ENCODE measurements at places on chromosomes 2 and 18.

GRCh38 chr2:213764849-213765248, 480.6 kb downstream of the SPAG16 start:
- DNase-seq = no peak

- no peak for DNase-seq
These were observed 95.3 kb downstream of the DCC start for GRCh38 chr18:52435301-52435700.

DNA sequence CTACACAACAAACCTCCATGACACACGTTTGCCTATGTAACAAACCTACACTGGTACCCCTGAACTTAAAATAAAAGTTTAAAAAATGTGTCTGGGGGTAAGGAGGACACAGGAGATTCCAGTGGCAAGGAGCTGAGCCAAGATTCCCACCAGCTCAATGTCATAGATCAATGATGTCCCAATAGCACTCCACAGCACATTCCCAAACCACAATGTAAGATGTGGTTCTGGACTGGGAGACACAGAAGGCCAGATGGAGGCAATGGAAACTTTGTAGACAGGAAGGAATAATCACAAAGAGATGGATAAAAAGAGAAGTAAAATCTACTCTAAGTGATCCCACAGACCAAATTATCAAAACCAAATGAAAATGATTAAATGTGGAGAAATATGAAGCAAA, 312.4 kb upstream of the SOX11 start:
- no peak for DNase-seq

DNA sequence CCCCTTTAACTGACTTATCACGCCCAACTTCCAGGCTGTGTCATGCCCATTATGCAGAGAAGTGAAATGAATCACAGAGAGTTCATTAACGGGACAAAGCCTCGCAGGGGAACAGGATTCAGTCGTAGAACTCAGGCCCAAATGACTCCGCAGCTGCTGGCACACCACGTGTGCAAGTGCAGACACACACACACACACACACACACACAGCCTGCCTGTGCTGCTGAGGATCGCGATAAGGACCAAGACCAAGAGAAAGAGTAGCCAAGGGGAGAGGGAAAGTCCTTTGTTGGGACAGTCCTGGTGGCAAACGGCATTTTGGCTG, 90.0 kb upstream of the TAF1B start:
- DNase-seq = no peak

DNA sequence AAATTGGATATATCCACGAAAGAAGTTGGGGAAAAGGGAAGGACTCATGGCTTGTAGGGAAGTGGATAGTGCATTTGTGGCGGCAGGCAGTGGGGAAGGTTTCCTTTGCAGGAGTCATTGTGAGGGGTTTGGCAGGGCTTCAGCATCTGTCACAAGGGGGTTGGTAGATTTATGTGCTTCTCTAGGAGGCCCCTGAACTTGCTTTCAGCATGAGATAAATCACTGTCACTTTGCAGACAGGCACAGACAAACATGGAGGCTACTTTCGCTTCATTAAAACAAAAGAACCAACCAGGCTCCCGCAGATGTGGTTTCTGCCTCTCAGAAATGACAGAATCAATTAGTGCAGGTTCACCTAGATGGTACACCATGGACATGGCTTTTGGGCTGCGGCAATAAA, 340.7 kb downstream of the TGIF1 start:
- no peak for DNase-seq

DNA sequence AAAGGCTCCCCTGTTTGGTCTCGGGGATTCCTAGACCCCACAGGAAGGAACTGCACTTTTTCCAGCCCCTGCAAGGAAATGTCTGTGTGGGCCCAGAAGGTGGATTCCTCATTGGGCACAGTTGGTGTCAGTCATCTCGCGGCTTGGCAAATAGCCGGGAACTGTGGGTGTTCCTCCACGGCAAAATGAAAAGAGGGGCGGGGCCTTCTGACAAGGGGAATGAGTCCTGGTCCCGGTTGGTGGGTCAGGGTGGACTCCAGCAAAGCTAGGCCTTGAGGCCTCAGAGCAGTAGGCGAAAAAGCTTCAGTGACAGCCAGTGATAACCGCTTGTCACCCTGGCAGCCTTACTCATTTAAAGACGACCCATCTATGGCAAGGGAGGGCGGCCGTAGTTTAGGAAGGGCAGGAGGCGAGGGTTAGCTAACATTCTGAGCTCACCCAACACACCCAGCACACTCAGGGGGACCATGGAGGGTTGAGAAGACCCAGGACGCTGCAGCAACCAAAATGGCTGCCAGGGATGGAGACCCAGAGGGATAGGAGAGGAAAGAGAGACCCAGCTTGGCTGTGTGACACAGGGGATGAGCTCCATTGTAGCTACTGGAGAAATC, 16.5 kb downstream of the SLC4A3 start:
- no peak for DNase-seq

GRCh38 chr18:35076135-35076924, 35.1 kb downstream of the MAPRE2 start:
- DNase-seq = no peak

GRCh38 chr18:51151568-51152511, 45.6 kb downstream of the MEX3C start:
- no peak for DNase-seq

- no peak for DNase-seq
These were observed 511.5 kb downstream of the NYAP2 start for GRCh38 chr2:225911019-225911418.

DNA sequence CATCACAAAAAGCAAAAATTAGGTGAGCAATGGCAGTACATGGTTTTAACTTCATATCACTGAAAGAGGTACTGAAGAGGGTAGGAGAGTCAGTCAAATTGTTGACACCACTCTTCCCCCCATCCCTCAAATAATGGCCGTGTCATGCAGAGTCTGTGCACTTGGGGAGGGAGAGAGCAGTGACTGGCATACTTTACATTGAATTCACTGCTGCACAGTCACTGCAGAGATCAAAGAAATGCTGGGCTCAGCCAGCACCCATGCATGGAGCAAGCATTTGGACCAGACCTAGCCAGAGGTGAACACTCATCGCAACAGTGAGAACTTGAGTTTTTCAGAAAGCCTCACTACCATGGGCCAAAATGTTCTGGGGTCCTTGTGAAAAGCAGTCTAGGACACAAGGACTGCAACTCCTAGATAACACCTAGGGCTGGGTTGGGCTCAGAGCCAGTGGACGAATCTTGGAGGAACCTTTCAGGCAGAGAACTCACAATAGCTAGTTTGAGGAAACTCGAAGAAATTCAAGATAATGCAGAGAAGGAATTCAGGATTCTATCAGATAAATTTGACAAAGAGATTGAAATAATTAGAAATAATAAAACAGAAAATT, 112.9 kb downstream of the NR4A2 start:
- DNase-seq = no peak

- DNase-seq = no peak
These were observed 86.9 kb downstream of the ACVR1 start for GRCh38 chr2:157789256-157789655.

DNA sequence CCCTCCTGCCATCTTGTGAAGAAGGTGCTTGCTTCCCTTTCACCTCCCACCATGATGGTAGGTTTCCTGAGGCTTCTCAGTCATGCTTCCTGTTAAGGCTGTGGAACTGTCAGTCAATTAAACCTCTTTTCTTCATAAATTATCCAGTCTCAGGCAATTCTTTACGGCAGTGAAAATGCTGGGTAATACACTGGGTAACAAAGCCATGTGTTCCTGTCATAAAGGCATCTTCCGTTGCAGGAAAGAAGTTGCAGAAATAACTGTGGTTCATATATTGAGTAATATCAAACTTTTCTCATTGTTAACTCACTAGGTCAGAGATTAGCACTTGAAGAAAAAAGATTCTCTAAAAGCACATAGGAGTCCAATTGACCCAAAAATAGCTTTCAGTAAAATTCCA, 163.9 kb upstream of the HNMT start:
- DNase-seq = no peak

DNA sequence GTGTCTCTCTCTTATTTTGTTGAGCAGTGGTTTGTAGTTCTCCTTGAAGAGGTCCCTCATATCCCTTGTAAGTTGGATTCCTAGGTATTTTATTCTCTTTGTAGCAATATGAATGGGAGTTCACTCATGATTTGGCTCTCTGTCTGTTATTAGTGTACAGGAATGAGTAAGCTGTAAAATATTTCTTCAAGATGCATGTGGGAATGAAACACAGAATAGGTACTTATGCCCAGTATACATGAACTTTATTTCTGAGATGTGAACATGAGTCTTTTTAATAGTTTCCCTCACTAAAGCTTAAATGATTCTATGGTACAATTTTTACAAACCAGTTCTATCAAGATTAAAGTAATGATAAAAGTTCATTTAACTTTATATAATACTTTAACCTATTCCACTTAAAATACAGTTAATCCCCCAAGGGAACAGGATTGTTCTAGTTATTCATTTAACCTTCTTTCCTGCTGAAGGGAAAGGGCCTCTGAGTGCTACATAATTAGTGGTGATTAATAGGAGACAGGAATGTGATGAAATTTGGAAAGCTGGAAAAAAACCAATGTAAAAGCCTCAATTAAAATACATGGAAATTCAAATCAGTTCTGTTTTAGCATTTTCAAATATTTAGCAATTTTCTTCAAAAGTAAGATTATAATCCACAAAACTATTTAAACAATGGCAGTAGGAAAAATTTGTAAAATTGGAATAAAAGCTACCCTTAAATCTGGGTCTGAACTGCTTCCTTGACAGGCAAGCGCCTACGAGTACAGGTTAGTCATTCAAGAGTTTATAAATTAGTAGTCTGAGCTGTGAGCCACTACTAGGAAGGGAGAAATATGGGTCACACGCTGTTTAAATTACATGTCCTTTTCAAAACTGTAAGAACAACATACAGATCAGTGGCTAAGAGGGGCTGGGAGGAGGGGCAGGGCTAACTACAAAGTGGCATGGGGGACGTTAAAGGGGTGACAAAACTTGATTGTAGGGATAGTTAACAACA, 28.9 kb downstream of the SPIRE1 start:
- DNase-seq = no peak

DNA sequence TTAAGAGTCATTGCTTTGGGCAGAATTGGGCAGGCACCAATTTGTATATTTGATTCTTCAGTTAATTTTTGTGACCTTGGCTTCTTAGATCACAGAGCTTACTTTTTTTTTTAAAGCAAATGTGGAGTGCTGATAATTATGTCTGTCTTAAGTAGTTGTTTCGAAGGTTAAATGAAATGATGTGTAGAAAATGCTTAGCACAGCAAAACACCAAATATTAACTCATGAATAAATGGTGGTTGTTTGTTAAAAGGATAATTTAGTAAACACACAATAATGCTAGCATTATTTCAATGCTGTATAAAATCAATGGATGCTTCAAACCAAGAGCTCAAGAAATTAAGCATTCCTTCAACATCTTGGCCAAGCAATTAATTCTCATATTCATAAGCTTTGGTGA, 143.4 kb downstream of the LPIN1 start:
- no peak for DNase-seq

DNA sequence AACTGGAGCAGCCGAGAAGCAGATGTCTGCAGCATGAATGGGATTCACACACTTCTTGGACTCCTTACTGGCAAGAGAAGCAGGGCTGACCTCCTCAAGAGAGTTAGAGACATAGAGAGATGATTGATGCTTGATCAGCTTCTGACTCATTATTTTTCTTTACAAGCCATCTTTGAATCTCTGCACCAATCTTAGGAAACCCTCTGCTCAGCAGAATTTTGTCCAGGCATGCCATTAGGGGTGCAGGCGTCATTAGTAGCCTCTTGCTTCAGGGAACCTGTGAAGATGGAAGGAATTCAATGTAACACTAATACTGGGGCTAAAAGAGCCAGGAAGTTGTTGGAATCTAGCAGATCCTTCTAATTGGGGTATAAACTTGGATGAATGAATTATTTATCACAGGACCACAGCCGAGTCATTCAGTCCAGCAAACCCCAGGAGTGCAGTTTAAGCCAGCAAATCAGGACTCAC, 151.8 kb downstream of the MGAT5 start:
- no peak for DNase-seq

DNA sequence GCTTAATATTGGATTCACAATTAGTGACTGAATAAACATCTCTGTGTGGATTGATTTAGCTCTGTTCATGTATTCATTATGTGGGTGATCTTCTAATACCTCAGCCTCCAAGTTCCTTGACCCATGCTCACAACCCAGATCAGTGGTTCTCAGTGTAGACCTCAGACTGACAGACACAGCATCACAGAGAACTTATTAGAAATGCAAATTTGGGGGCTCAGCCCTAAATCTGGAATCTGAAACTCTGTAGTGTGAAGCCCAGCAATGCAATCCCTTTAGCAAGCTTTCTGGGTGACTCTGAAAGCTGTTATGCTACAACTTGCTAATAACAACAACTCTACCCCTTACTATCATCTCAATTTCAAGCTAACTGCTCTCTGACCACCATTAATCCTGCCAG, 273.1 kb upstream of the FANCL start:
- DNase-seq = no peak

DNA sequence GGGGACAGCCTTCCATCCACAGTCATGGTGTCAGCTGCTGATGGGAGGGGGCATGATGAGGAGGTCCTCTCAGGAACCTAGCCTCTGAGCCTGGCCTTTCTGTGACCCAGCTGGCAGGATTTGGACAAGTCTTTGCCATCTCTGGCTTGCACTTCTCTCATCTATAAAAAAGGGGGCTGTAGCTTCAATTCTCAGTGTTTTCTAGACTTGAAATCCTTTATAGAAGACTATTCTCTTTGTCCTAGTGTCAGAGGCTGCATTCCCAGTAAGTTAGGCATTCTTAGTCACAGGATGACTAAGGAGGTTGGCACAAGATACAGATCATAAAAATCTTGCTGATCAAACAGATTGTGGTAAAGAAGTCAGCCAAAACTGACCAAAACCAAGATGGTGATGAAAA, 958.5 kb downstream of the CNTNAP5 start:
- no peak for DNase-seq

DNA sequence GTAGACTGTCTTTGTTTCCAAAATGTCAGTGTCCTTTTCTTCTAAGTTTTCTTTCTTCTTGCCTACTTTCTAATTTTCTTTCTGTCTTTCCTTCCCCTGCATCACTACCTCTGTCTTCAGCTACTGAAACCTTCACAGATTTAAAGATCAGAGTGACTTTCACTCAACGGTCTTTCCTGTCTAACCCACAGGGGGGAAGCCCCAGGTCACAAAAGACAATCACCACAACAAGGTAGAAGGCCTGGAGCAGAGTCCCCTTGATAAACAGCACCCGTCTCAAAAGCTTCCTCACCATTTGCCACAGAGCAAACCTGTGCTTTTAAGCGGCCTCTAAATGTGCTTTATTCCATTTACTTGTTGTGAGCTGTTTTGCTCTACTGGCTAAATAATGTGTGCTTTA, 665.4 kb downstream of the BCL11A start:
- no peak for DNase-seq

DNA sequence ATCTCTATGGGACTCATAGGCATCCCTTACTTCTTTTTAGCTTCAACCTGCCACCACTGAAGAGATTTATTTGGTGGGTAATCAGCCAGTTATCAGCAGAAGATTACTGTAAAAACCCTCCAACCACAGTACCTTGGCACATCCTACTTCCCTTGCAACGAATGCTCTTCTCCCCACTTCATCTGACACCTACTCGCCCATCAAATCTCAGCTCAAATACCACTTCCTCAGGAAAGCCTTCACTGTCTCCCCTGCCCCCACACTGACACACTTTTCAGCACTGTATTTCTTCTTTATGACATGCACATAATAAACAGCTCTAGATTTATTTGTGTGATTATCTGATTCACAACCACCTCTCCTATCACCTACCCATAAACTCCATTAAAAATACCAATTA, 3.1 kb downstream of the KDSR start:
- DNase-seq = no peak

GRCh38 chr2:106165029-106165428, 29.1 kb downstream of the UXS1 start:
- DNase-seq = no peak

- DNase-seq = no peak
These were observed 35.2 kb upstream of the MLPH start for GRCh38 chr2:237451643-237452469.
